Erythroblast (primary cell): ENCODE measurements at places on chromosomes 13 and 19.

DNA sequence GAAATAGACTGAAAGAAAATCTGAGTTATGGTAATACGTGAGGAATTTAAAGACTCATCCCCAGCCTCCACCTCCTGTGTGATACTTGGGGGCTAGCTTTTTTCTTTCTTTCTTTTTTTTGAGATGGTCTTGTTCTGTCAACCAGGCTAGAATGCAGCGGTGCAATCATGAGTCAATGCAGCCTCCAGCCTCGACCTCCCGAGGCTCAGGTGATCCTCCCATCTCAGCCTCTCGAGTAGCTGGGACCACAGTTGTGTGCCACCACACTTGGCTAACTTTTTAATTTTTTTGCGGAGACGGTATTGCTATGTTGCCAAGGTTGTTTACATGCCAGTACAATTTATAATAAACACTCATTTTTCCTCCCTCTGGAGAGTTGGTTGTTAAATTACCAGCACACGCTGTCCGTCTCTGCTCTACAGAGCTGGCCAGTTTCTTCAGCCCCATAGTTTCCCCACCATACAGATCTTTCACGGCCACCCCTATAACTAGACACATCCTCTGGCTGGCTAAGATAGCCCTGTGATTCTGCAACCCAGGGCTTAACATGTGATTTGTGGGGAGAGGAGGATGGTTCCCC lies 4.8 kb downstream of the TNFSF9 start:
- no peak for DNase-seq

- no peak for DNase-seq
These were observed 43.9 kb downstream of the RGCC start for GRCh38 chr13:41501281-41501680.

DNA sequence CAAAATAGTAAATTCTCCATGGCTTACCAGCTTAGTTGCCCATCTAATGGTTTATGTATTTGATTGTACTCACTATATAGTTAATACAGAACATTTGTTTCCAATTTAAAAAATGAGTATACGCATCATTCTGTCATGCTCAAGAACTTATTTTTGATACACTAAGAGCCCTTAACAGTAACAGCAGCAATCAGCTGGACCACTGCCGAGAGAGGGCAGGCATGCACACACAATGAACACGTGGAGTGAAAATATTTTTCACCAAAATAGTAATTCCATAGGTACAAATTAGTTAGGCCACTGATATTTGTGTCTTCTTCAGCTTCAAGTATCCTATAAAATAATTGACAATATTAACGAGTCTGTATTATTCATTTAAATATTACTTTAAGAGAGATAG lies 109.9 kb downstream of the KLF12 start:
- DNase-seq: no peak

GRCh38 chr13:109904218-109904617 lies 117.8 kb upstream of the IRS2 start:
- peak; percentile 37 for DNase-seq

- DNase-seq: no peak
These were observed 7.0 kb upstream of the RB1 start for GRCh38 chr13:48296528-48296927.

- DNase-seq: peak; percentile 73
These were observed 306 bp downstream of the ZNF540 start for GRCh38 chr19:37594982-37595382.

DNA sequence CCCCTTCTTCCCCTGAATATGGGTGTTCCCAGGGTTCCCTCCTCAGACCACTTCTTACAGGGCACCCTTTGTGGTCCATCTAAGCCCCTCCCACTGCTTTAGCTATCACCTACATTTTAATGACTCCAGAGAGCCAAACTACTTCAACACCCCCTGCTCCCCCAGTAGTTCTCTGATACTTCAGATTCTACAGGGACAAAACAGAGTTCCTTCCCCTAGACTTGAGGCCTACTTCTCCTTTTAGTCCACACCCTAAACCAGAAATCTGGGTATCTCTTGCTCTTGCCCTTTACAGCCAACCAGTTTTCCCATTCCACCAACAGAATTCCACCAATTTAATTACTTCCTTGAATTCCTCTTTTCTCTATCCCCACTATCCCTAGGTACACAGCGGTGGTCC lies 107.2 kb downstream of the KCNRG start:
- DNase-seq: no peak

DNA sequence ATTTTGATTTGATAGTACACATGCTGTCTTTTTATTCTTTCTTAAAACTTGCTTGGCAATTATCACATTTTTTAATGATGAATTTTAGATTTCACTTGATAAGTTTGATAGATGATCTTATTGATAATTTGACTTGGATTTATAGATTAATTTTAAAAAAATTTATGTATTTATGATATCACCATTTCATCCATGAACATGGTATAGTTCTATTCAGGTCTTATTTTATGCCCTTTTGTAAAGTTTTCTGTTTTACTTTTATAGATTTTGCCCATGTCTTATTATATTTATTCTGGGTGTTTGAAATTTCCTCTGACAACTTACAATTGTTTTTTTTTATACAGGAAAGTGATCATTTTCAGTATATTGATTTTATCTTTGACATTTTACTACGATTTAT lies 39.5 kb downstream of the ZNF536 start:
- no peak for DNase-seq
